ENCODE measurements at places on chromosomes 4 and X.

- no peak for DNase-seq
Observed at GRCh38 chr4:144557404-144557803, 88.6 kb upstream of the HHIP start.

DNA sequence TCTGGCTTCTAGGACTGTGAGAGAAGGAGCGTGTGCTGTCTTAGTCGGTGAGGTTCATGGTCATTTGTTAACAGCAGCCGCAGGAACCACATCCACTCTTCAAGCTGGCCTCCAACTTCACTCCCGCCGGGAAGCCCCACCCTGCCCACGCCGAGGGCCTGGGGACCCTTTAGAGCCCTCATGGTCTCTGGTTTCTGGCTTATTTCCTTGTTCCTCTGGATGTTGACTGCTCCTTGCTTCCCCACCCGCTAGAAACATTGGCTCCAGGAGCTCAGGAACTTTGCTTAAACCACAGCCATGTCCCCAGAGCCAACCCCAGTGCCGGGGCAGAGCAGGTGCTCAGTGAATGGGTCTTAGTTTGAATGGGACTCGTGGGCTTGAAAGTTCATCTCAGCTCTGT, 40.8 kb downstream of the HTRA3 start:
- no peak for DNase-seq

GRCh38 chrX:128310912-128311311, 258.7 kb upstream of the ACTRT1 start:
- no peak for DNase-seq

GRCh38 chr4:76757418-76757939, 140.5 kb downstream of the SOWAHB start:
- no peak for DNase-seq

GRCh38 chr4:173457893-173458292, 59.0 kb upstream of the SCRG1 start:
- DNase-seq, result no peak

DNA sequence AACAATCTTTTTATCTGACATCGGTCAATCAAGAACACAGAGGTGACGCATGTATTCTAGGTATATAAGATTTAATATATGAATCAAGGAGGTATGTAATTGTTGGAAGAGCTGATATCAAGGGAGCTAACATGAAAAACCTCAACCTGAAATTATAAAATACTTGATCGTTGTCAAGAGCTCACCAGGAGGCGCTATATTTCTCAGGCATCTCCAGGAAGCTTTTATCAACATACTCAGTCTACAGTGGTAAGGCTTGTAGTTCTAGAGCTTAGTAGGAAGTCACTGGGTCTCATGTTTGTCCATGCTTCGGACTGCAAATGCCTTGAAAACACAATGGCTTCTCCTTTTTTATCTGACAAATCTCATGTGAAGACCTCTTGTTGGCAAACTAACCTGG, 156.1 kb downstream of the GRXCR1 start:
- no peak for DNase-seq

DNA sequence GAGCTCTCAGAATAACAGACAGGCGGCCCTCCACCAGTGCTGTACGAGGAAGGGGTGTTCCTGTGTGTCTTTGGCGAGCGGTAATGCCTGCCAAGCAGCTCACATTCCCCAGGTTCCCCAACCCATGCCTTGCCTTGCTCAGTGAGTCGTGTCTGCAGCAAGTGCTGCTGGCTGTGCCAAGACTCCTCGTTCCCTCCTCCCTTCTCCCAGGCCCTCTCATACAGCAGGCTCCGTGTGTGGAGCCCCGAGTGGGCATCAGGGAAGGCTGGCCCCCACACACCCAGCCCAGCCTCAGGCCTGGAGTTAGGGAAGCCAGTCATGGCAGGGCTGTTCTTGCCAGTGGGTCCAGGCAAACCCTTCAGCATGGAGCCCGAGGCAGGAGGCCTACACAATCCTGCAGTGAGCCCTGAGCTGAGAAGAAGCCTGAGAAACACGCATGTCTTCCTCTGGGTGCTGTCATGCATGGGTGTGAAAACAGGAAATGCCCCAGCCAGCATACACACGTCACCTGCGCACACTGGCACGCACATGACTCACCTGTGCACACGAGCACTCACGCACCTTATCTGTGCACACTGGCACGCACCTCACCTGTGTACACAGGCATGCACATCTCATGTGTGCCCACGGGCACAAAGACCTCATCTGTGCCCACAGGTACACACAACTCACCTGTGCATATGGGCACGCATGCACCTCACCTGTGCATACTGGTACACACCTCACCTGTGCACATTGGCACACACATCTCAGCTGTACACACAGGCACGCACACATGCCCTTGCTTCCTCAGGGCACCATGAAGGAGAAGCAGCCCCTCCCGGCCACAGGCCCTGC, 238.7 kb downstream of the DHRSX start:
- no peak for DNase-seq

GRCh38 chr4:94995684-94996394, 238.1 kb downstream of the BMPR1B start:
- DNase-seq, result peak; percentile 72

DNA sequence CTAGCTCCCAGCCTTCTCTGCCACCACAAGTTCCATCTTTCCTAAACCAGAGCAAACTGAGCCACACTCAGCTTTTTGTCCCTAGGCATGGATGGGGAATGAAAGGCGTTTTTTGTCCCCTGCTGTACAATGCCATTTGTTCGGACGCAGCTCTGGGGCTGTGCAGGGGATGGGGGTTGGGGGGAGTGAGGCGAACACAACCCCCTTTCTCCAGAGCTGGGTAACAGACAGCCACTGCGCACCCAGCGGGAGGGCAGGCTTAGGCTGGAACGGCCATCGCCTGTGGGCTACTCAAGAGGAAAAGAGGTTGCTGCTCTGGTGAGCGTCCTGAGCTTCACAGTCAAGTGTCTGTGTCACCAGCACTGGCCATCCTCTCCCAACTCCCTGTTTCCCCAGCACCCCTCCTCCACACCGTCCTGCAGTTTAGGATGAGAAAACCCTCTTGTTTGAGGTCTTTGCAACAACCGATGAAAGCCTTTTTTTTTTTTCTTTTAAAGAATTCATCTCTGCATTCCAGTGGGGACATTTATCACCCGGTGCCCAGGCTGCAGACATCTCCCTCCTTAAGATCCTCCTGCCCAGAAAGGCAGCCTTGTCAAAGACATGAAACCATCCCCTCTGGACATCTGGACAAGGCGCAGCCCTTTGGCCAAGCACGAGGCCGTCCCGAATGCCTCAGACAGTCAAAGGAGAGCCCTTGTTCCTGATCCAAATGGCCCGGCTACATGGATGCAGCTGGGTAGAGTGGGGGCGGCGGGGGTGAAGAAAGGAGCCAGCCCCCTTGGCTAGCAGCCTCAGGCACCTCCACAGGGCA, 419.6 kb downstream of the BCOR start:
- no peak for DNase-seq

GRCh38 chr4:7854216-7854615, 85.4 kb downstream of the AFAP1 start:
- DNase-seq, result no peak

DNA sequence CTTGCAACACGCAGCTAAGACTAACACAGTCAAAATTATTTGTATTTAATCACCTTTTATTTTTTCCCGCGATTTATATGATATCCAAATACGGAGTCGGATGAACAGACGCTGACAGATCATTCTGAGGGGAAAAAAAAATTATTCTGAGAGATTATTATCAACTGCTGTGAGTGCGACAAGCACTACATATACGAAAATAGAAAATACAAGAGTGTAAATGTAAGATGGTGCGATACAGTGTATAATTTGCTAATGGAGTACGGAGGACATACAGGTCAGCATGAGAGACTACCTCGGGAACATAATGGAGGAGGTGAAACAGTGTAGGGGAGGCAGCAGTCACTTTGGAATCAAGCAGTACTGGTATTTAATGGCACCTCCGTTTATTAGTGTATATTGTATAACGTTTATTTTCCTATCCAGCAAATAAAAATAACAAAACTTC, 2.8 kb upstream of the LIN54 start:
- DNase-seq, result peak; percentile 43

DNA sequence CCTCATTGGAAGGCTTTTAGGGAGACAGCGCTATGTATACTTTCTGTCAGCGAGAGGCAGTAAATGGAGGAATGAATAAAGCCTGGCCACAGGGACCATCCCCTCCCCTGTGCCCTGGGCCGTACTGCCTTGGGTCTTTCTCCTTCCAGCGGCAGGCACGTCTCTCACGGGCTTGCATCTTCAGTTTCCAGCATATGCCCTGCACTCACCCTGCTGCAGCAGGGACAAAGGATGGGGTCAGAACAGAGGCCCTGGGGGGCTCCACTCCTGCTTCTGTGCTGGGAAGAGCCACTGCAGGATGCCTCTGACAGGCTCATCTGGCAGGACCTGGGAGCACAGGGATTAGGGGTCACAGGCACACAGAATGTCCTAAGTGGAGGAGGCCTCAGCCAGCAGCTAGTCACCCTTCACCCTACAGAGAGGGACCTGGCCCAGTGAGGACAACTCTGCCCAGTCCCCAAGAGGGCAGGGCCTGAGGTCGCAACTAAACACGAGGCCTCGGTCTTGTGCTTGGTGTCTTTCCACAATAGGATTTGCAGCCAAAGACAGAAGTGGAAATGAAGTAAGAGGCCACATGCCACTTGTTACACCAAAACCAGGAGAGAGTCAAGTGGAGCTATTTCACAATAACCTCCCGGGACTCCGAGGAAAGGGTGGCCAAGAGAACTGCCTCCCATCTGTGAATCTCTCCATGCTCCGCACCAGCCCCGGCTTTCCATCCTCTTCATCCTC, 150.8 kb downstream of the AFAP1 start:
- no peak for DNase-seq

DNA sequence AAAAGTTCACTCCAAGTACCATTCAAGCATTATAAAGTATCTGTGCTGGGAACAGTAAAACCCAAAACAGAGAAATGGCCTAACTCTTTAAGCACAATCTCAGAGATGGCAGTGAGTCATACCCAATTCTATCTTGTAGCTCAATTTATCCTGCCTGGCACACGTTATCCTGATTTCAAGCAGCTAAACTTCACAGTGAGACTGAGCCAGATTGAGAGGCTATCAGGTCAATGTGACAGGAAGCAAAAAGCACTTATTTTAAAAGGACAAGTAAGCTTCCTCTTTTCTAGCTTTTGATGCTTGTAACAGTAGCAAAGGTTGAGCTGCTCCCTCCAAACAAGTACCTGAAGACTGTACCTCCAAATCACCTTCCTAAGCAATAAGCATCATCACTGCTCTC, 324.9 kb downstream of the NAF1 start:
- DNase-seq, result no peak

- no peak for DNase-seq
Observed at GRCh38 chrX:64205441-64205734, at the start of gene AMER1. Gene AMER1, minus strand, starts transcription at chrX:64205708. Its CDS starts 12,422 bp downstream, at chrX:64193286.

DNA sequence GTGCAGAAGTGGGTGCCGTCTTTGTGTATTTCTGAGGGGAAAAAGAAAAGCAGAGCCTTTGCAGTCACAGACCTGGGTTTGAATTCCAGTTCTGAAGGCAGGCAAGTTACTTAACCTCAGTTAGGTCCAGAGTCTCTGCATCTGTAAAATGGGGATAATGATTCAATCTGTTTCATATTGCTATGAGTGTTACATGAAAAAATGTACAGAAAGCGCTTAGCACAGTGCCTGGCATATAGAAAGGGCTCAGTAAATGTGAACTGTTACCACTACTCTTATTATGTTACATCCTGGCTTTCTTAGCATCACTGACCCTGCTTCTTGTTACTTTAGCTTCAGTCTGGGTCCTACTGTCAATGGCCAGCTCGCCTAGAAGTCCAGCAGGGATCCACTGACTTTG, 45.9 kb downstream of the DOCK11 start:
- no peak for DNase-seq

GRCh38 chr4:142532054-142532453, 314.0 kb downstream of the INPP4B start:
- no peak for DNase-seq

DNA sequence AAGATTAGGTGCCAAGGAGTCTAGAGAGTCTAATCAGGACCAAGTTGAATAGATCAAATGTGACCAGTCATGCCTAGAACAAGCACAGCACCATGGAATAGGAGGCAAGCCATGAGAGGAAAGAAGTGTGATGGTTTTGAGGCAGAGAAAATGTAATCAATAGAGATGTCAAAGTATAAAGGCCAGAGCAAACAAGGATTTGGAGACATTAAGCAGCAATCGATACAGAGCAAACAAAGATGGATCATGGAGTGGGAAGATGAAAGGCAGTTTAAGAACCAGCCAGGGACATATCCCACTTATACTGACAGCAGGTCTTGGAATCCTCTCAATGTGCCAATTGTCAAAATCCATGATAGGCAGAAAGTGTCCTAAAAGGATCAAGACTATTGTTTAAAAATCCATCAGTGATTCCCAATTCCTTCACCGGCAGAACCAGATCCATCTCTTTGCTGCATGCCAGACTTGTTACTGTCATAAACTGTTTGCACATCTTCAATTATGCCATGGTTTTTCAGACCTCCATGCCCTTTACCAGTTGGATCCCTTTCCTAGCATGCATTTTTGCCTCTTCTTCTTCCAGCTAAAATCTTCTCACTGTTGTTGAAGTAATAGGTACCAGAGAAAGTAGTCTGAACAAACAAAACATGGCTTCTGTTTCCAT, 520.7 kb upstream of the ARX start:
- no peak for DNase-seq

DNA sequence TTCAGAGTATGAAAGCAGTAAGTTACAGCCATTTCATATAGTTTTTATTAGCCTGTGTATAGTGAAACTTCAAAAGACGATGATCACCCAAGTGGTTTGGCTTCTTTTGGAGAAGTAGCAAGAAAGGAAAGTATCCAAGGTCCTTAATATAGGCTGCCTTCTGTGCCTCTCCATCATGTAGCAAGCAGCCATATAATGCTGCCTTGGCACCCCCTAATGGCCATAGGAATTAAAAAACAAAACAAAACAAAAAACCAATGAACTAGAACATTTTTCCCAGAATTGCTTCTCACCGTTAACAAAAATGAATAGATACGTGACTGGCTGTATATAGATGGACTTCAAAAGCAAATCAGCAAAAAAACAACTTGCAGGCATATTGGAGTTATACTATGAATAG, 18.9 kb downstream of the LAMP2 start:
- peak; percentile 25 for DNase-seq

DNA sequence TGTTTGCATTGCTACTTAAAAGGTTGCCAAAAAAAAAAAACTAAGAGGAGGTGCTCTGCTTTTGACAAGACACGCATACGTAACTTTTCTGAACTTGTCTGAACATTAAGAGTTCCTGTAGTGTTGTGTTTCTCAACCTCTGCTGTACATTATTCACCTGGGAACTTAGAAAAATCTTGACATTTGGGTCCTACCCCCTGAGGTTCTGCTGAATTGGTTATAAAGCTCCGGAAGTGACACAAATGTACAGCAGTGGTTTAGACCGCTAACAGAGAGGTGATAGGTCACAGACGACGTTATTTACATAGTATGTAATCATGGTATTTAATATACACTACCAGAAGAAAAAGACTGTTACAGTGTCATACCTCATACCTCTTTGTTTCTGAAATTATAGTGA, 61.1 kb downstream of the CPEB2 start:
- peak; percentile 92 for DNase-seq

Data from NCI-H69 (cell line).